ENCODE measurements at places on chromosomes 5 and 9.

DNA sequence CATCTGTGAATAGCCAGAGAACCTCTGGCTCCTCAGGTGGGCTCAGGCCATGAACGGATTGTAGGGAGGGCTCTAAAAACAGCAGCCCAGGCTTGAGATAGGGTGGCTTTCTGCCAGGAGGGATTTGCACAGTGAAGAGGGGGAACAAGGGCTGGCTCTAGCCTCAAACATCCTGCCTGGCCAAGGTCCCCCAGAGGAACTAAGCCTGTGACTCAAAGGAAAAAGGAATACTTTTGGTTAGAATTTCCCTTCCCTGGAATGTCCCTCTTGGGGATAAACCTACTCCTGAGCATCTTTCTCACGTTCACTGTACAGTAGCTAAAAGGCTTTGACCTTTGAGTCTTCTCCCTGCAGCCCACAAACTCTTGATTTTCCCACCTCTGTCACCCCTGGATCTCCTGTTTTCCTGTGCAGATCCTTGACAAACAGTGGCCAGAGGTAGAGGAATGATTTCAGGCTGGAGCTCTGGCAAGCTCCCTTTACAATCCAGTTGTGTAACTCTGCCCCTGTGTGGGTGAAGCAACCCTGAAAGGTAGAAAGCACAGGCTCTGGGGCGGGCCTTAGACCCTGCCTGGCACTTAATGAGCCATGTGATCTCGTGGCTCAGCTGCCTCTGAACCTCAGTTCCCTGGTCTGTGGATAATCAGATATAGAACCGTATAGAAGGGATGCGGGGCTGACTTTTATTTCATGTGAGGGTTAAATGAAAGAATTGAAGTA, 17.4 kb downstream of the SEC61B start:
- no peaks in the 10 kb centered on the region for H3K36me3 ChIP-seq
- no peak for DNase-seq
- H3K27me3 ChIP-seq = no peaks in the 10 kb centered on the region

GRCh38 chr5:173866243-173866857, 21.8 kb upstream of the CPEB4 start:
- H3K36me3 ChIP-seq = no peaks in the 10 kb centered on the region
- no peak overlapping the region for H3K4me3 ChIP-seq
- no peak overlapping the region for H3K27ac ChIP-seq
- H3K4me1 ChIP-seq = no peaks in the 10 kb centered on the region
- no peak for DNase-seq
- H3K27me3 ChIP-seq = no peaks in the 10 kb centered on the region

- no peaks in the 10 kb centered on the region for H3K4me1 ChIP-seq
- H3K4me3 ChIP-seq = no peak overlapping the region
- no peak for DNase-seq
- no peak overlapping the region for H3K27ac ChIP-seq
Measured at GRCh38 chr9:76150013-76150412, 244.2 kb downstream of the RFK start.

- DNase-seq = no peak
- no peak overlapping the region for H3K27ac ChIP-seq
- no peaks in the 10 kb centered on the region for H3K27me3 ChIP-seq
- peaks cover 1% of the 10 kb centered on the region for H3K36me3 ChIP-seq
Measured at GRCh38 chr5:150304481-150305081, 1.9 kb upstream of the ARSI start.

DNA sequence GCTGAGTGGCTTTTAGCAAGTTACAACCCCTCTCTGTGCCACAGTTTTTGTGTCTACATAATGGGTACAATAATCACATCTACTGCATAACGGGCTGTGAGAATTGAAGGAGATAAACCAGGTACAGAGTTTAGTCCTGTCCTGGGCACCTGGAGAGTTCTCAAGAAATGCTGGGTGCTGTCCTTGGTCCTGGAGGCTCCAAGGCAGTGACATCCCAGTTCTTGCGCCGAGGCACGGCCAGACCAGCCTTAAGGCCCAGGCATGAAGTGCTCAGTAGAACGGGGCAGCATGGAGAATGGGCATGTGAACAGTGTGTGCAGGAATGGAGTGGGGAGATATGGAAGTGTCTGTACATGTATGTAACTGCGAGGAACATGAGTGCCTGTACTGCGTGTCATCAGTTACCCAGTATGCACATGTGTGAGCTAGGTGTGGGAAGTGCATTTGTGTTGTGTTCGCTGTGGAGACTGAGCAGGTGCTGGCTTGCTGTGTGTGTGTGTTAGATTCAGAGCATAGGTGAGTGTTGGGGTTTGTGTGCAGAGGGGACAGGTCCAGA, 6.3 kb upstream of the UNC5A start:
- H3K4me1 ChIP-seq = no peaks in the 10 kb centered on the region
- no peak overlapping the region for H3K27ac ChIP-seq
- no peaks in the 10 kb centered on the region for H3K36me3 ChIP-seq
- no peak overlapping the region for H3K4me3 ChIP-seq
